Kasumi-1 (cell line): ENCODE measurements at places on chromosomes 4 and X.

DNA sequence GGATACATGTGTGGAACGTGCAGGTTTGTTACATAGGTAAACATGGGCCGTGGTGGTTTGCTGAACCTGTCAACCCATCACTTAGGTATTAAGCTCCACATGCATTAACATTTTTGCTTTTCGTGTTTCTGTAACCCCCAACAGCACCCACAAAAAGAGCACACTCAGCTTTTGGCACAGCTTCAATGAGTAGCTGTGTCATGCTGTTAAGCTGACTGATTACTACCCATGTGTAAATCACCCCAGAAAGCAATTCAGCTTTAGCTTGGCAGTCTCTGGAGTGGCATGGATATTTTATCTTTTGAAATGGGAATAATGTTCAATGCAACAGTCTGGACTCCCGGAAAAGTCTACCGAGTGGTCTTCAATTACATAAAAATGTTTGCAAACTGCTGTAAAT lies 734.3 kb downstream of the STIM2 start:
- no peak for DNase-seq

GRCh38 chr4:87622303-87622702 lies 14.0 kb downstream of the DSPP start:
- no peak for DNase-seq

GRCh38 chrX:123906557-123907316 lies 46.9 kb downstream of the XIAP start:
- no peak for DNase-seq

DNA sequence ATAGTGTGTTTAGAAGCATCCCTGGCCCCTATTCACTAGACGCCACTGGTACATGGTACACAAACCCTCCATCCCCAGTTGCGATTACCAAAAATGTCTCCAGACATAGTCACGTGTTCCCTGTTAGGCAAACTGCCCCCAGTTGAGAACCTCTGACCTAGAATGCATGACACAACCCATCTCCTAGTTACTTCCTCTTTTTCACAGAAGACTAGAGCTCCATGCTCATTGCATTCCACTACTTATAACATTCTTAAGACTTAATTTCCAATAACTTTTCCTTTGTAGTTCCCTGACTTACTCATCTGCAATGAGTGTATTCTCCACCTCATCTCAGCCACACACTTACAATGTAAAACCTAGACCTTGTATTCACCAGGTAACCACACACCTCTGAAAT lies 68.6 kb downstream of the PRSS12 start:
- DNase-seq, result peak; percentile 90
